ENCODE measurements at places on chromosomes 6 and 20.

- no peak for DNase-seq
Observed at GRCh38 chr6:152952866-152953509, 29.9 kb downstream of the FBXO5 start.

DNA sequence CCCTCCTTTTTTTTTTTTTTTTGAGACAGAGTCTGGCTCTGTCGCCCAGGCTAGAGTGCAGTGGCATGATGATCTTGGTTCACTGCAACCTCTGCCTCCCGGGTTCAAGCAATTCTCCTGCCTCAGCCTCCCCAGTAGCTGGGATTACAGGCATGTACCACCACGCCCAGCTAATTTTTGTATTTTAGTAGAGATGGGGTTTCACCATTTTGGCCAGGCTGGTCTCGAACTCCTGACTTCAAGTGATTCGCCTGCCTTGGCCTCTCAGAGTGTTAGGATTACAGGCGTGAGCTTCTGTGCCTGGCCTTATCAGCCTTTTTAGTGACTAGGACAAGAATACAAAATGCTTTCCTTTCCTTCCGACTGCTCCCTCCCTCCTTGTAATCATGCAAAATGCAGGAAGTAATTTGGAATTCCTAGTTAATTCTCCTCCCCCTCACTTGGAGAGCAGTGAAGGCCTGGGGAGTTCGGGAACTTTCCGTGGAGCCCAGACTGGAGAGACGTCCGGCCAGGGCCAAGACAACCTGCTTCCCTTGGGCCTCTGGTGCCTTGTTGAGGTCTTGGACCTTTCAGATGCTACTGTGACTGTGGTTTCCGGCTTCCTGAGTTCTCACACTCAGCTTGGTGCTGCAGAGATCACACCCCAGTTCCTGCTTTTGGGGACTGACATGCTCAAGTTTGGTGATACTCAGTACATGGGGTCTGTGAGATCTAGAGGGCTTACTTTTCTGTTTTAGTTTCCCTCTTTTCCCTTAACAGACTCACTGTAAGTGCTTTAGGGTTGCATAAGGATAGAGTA is 3.9 kb upstream of the PHF20 start:
- DNase-seq: peak; percentile 31

DNA sequence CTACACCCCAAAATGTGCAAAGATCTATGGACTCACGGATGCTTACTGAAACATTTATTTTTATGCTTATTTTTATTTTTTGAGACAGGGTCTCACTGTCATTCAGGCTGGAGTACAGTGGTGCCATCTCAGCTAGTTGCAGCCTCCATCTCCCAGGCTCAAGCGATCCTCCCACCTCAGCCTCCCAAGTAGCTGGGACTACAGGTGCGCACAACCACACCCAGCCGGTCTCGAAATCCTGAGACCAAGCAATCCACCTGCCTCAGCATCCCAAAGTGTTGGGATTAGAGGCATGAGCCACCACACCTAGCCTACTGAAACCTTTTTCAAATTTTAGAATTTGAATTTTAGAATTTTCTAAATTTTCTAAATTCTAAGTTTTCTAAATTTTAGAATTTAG is 50.8 kb upstream of the IPCEF1 start:
- no peak for DNase-seq

DNA sequence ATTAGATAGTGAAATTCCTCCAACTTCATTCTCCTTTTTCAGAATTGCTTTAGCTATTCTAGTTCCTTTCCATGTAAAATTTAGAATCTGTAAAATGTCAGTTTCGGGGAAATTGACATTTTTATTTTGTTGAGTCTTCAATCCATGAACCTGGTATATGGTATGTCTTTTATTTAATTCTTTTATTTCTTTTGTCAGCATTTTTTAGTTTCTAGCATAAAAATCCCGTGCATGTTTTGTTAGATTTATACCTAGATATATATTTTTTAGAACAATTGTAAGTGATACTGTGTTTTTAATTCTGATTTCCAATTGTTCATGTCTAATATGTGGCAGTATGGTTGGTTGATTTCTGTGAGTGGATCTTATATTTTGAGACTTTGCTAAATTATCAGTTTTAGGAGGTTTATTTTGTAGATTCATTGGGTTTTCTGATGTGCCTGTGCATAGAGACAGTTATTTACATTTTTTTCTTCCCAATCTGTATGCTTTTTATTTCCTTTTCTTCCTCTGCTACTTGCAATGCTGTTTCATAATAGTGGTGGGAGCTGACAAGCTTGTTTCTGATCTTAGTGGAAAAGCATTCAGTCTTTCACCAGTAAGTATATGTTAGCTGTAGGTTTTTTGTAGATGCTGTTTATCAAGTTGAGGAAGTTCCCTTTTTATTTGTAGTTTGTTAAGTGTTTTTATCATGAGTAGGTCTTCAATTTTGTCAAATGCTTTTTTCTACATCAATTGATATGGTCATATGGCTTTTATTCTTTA is 13.7 kb downstream of the TAB2 start:
- no peak for DNase-seq

DNA sequence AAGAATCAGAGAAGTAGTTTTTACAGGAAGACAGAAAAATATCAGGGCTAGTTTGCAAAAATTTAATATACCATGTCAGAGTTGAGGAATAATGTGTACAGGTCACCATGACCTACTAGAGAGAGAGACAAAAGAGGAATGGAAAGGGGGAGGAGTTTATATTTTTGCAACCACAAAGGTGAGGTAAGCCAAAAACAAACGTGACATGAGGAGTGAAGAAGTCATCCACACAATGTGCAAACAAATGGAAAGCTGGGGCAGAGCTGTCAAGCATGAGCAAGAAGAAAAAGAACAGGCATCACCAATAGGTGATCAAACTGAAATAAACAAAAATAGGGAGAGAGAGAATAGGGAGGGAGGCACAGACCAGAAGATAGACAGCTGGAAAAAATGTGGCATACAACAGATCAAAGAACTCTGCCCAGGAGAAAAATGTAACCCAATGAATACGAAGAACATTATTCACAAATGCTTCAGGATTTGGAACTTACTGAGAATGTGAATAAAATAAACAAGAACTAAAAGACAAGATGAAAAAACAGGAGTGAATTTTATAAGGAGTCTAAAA is 15.5 kb downstream of the RARS2 start:
- DNase-seq: no peak

- no peak for DNase-seq
Observed at GRCh38 chr6:15378272-15378671, 132.4 kb downstream of the JARID2 start.

GRCh38 chr6:156068881-156069280 is 613.2 kb upstream of the NOX3 start:
- no peak for DNase-seq

GRCh38 chr6:45521226-45521625 is 143.5 kb upstream of the SUPT3H start:
- DNase-seq: no peak

DNA sequence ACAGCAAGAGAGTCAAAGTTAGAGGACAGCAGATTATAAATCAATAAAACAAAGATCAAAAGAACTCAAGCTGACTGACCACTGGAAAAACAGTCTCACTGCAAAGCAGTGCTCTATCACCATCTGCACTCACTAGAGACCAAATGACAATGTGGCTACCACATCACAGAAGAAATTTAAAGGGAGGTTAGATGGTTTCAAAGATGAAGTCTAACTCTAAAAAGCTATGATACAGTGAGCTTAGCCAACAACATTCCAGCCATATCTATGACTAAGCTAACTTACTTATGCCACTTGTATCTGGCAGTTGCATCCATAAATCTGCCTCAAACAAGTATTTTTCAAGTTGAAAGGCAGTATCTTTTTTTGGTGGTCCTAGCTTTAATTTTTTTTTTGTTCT is 68.6 kb downstream of the ARHGAP18 start:
- DNase-seq: no peak

Data from stimulated activated CD4-positive, alpha-beta T cell treated with anti-CD3 and anti-CD28 coated beads, Interleukin-4, amount 100 ng/mL, for 48 hours (primary cell).